ENCODE measurements at places on chromosomes 4 and X.

DNA sequence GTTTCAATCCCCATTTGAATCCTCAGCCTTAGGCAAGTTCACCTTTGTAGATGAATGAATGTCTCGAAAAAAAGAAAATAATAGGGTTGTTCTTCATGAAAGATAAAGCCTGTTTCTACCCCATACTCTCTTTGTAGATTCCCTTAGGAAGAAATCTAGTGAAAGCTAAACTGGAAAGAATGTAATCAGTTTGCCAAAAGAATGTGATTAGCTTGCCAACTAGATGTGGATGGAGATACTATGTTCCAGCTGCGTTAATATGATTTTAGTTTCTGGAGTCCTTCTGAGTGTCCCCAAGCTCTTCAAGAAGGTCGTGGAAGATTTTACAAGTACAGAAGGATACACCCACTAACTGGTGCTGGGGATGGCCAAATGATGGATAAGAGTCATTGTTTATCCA lies 162.3 kb upstream of the EDNRA start:
- DNase-seq = no peak

DNA sequence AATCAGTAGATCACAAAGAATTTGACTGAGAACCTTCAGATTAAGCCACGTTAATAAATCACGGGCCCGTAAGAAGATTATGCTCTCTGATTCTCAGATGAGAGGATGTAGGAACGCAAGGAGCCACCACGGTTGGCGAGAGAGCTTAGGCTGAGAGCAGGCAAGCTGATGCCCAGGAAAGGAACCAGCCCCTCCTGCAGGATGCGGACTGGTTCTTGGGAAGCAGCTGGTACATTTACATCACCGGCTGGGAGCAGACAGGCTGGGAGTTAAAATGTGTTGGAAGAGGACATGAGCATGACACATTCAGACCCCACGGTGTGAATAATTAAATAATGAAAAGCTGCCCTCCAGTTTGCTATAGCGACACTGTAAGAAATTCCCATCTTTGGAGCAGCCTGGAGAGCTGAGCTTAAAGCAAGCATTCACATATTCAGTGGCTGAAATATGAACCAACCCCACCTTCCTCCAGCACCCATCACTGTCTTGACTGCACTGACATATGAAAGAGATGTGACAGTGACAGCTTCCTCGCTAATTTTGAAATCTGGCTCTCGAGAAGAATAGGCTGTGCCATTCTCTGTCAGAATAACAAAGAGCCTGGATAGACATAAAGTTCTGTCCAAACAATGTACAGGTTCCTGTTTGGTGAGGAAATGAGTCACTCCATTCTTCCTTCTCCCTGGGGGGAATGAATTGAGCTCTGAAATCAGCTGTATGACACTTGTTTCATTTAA lies 33.1 kb downstream of the LNX1 start:
- DNase-seq = no peak

DNA sequence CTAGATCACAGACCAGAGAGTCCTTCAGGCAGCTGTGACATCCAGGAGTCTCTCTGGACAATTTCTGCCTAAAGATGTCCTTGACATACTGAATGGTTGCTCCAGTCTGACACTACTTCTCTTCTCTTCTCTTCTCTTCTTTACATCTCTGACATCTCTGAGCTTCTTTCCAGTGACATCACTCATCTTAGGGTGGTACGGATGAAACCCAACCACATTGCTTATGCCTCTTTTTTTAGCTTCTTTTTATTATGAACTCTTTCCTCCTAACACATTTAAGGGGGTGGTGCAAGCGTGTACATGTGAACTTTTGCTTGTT lies 39.4 kb upstream of the IRF2 start:
- no peak for DNase-seq

DNA sequence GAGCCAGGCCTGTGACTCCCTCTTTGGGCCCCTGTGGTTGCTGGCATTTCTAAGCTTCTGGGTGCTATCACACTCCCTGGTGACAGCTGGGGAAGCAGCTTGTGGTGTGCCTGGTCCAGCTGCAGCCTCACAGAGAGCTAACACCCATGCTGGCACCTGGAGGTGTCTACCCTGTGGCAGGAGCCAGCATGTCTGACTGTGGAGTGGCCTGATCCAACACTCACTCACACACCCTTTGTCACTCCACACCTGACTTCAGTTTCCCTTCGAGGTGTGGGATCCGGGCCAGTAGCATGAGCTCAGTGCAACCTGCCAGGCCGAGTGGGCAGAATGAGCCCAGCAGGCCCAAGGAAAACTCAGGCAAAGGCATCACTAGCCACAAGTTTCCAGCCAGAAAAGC lies 67.5 kb downstream of the TECRL start:
- no peak for DNase-seq
